Tibial nerve (tissue), 4 donors: ENCODE measurements at places on chromosomes 5 and 9.

- DNase-seq, result no peak
Measured at GRCh38 chr9:125739436-125739835, 7.7 kb upstream of the PBX3 start.

- no peak for DNase-seq
Measured at GRCh38 chr5:179319123-179319522, 26.1 kb downstream of the ADAMTS2 start.

DNA sequence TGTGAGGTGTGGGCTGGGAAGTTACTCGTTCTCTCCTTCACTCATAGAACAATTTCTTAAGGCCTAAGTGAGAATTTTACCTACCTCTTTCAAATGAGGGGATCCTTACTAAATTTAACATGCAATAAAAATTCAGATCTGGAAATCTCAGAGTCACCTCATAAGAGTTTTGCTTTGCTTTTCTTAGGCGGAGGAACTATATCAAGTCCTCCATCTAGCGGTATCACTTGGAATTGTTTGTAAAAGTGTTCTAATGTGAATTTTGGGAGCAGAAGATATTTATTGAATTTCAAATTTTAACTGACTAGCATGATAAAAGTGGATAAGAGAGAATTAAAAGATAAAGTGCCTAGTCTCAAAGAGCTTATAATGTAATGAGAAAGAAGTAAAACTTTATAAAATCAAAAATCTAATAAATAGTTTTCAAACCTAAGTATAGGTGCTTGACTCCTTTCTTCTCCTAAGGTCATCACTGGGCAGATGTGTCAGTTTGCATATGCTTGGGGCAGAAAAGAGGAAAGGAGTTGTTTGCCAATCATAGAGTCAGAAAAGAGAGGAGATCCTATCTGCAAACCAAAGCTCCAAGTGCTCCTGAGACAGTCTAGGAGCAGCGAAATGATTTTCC, 145.7 kb upstream of the DAB2 start:
- no peak for DNase-seq

DNA sequence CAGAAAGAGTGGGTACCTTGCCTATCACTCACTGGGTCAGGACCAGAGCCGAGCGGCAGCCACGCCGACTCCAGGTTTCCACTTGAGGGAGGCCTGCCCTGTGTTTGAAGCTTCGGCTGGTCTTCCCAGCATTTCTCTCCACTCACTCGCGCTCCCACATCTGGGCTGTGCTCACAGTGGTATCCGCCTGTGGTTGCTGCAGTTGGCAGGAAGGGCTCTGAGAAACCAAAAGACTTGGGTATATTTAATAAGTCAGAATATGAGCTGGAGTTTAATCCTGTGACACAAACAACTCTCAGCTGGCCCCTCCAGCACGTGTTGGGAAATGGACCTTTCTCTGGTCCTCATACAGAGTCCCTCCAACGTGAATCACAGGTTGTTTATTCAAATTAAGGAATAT, 70.9 kb downstream of the SPRY4 start:
- no peak for DNase-seq

GRCh38 chr9:75930730-75931321, 40.4 kb downstream of the PCSK5 start:
- DNase-seq, result no peak

- no peak for DNase-seq
Measured at GRCh38 chr9:99387431-99387830, 165.3 kb downstream of the SEC61B start.

DNA sequence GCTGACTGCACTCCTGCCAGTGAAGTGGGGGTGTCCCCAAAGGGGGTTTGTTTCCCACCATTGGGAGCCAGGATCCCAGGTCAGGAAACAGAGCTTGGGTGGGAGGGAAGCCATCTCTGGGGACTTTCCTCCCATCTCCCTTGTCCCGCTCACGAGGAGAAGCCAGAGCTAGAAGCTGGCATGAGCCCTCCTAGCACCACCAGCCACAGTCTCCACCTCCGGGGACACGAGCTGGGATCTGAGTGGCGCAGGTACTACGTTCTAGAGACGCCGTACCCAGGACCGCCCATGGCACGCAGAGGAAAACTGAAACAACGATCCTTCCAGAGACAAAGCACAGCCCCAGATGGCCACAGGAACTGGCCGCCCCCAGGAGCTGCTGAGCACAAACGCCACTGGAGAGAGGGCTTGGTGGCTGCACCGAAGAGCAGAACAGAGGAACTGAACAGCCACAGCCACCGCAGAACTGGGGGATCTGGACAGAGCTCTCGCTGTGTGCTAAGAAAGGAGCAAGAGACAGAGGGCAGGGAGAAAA, 29.8 kb downstream of the ADAMTS2 start:
- DNase-seq, result no peak

GRCh38 chr5:23446424-23446823, 61.0 kb upstream of the PRDM9 start:
- no peak for DNase-seq

GRCh38 chr5:97042996-97043395, 99.4 kb downstream of the LIX1 start:
- no peak for DNase-seq

GRCh38 chr5:156031181-156031580, 295.8 kb upstream of the SGCD start:
- no peak for DNase-seq

- no peak for DNase-seq
Measured at GRCh38 chr9:134388289-134388808, 62.1 kb downstream of the RXRA start.

DNA sequence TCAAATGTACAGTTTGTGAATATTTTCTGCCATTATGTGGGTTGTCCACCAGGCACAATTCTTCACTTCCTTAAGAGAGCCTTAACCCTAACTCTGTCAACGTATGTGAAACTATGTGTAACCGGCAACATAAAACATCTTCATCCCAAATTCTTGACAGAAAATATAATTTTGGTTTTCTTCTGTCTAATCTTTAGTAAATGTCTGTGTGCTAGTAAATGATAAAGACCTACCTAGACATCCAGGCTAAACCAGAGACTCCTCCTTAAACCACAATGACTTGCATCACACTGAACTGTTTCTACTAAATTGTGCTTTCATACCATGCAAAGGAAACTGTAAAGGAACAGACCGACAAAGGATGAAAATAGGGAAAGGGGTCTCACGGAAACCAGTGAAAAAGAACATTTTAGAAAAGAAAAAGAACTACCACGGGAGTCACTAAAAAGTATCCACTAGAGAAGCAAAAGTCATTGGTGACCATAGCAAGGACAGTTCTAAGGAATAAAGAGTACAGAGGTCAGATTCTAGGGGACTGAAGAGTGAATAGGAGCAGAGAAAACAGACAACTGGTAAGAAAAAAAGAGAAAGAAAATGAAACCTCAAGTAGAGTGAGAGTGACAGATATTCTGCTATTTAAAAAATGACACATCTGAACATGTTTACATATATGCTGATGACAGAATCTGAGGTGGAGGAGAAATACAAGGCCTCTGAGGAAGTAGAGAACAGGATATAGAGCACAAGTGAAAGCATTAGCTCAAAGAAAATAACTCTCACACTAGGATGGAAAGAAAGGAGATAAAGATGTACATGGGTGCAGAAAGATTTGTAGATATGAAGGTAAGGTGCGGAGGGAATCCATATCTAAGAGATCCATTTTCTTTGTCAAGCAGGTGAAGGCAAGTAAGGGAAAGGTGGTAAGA, 49.4 kb downstream of the FNIP1 start:
- DNase-seq, result no peak

DNA sequence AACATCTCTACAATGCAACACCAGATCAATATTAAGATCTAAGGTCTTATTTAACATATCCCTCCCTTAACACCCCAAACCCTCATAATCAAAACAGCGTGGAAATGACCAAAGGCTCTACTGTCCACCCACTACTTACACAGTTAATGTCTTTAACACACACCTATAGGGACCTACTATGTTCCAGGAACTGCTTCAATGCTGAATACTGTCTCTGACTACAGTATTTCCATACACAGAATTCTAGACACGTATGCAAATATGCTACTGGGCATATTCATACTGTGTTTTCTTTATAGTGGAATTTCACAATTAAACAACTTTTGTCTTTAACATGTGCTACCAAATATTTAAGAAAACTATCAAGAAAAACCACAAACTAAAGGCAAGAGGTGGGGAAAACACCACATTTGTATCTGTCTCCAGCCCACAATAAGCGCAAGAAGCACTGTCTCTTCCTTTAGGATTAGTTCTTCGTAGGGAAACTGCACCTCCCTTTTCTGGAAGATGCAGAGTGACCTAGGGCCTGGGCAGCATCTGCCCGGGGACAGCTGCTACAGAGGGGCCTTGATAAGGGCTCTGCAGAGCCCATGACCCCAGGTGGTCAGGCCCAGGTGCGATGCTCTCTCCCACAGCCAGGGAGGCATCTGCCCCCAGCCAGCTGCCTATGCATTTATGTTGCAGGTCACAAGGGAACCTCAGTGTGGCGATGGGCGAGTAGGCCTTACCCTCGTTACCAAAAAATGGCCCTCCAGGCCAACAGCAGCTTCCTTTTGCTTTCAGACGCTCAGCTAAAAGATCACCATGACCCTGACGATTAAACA, 55.2 kb downstream of the PSMB7 start:
- DNase-seq, result no peak

DNA sequence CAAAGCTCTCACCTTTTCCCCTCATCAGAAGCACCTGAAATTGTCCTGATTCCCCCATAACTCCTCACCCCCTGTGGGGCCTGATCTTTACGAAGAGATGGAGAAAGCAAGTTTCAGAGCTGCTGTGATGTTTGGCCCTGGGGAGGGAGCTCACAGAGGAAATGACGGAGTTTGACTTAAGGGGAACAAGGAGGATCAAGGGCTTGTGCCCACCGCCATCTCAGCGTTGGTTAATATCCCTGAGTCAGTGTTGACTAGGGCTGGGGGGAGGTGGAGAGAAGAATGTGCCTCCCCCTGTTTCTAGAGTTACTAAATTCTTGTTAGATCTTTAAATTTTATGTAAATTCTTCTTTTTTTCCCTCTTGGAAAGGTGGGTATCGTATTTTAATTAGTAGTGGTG, 27.8 kb downstream of the FGF18 start:
- no peak for DNase-seq

- no peak for DNase-seq
Measured at GRCh38 chr9:89899573-89899972, 294.8 kb downstream of the GADD45G start.

- no peak for DNase-seq
Measured at GRCh38 chr9:136774416-136775045, 10.2 kb upstream of the LCN15 start.

DNA sequence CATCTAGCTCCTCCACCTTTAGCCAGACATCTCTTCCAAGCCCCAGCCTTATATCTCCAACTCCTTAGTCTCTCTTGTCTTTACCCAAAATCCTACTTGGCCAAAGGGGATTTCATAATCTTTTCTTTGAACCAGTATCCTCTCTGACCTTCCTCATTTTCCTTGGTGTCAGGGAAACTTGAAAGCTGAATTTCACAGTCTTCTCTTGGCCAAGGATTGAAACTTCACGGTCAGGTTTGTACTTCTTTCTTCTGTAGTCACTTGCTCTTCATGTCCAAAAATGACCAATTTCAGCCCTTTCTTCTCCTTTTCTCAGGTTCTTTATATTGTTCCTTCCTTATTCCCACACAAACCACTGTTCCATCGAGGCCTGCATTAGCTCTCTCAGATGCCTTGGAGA, 473.7 kb upstream of the KLF4 start:
- DNase-seq, result no peak

DNA sequence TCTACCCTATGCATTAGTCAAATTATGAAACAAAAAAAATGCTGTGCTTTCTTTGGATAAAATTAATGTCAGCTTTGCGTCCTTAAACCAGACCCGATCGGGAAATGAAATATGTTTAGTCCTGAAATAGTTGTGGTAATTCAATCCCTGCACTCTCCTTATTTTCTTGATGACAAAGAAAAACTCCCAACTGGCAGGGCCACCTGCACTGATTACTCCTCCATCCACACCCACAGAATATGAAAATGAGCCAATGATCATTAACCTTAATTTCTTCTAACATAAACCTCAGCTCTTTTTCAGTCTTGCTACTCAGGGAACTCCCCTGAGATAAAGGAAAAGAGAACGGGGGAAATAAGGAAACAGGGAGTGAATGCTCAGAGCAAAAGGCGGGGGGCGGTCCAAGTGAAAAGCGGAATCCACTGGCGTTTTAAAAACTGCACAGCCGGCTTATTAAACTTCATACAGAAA, 245.3 kb downstream of the BNC2 start:
- no peak for DNase-seq

GRCh38 chr5:64144425-64145215, 21.0 kb upstream of the RNF180 start:
- no peak for DNase-seq

GRCh38 chr5:152883066-152883775, 478.1 kb upstream of the NMUR2 start:
- no peak for DNase-seq
